Activated CD4-positive, alpha-beta T cell treated with anti-CD3 and anti-CD28 coated beads, Interleukin-2, amount 50 U/mL, for 48 hours (primary cell): ENCODE measurements at places on chromosomes 16 and 17.

GRCh38 chr17:59492091-59492451, 73.3 kb upstream of the DHX40 start:
- no peak for DNase-seq

DNA sequence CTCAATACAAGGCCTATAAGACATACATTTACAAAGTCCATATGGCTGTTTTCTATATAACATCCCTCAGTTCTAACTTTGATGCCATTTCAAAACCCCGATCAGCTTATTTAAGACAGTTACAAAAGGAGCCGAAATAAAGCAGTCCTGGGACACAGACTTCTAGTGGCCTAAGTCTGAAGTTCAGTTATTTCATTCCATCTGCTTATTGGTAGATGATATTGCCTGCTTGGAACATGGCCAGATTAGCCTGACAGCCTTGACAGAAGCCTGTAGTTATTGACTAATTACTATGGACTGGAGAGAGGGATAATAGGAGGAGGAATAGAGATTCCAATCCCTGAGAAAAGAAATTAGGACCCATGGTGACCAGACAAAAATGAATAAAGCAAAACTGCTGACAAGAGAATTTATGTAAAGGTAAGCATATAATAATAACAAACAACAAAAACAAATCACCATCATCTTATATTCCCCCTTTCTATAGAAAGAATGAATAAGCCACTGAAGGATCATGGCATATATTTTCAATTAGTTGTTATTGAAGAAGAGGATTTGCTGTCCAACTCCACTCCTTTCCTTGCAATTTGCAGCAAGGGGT, 206.3 kb upstream of the TOM1L1 start:
- no peak for DNase-seq

DNA sequence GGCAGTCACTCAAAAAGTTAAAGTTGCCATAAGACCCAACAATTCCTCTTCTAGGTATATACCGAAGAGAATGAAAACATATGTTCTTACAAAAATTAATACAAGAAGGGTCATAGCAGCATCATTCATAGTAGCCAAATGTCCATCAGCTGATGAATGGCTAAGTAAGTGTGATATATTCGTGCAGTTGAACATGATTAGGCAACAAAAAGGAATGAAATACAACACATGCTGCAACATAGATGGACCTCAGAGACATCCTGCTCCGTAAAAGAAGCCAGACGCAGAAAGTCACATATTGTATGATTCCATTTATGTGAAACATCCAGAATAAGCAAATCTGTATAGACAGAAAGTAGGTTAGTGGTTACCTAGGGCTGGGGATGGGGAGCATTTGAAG, 229.4 kb upstream of the CACNG5 start:
- DNase-seq, result no peak

- no peak for DNase-seq
Observed at GRCh38 chr17:33640629-33641028, 347.5 kb upstream of the ASIC2 start.

DNA sequence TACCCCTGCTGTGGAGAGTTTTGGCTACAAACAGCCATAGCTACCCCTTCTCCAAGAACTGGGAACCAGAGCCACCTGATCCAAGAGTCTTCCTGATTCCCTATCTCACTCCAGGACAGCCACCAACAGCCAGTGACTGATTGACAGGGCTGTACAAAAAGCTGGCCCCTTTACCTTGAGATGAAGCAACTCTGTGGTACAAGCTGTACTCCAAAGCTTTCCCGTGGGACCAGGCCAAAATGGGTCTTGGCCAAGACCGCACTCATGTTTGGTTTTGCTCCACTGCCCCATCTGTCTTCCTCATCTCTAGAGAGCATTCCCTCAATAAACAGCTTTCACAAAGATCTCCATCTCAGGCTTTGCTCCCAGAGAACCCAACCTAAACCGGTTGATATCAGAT, 43.6 kb downstream of the RNF157 start:
- no peak for DNase-seq

- DNase-seq, result no peak
Observed at GRCh38 chr17:2238432-2239169, 65.0 kb downstream of the SMG6 start.

DNA sequence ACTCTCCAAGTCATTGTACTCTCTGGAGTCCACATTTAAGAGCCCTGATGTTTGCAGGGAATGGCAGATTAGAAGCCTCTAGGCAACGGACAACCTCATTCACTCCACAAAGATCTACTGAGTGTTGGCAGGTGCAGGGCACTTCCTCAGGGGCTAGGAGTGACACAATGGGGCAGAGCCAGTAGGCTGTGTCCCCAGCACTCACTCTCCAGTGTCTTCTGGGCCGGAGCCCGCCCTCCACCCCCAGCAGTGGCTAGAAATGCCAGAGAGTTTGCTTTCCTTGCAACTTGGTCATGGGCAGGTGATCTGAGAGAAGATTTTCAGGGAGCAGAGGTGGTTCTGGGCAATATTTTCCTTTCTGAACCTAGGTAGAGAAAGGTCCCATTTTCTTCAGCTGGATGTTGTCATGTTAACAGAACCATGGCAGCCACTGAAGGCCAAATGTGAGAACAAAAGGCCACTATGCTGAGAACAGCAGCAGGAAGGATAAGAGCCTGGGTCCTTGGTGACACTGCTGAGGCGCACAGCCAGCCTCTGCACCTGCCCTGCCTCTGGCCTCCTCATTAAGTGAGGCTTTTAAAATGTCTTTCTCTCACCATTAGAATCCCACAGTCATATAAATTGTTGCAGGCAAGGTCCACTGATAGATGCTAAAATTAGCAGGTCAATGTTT, 96.2 kb downstream of the USP31 start:
- no peak for DNase-seq

- no peak for DNase-seq
Observed at GRCh38 chr17:10735251-10735650, 5.4 kb upstream of the TMEM220 start.

DNA sequence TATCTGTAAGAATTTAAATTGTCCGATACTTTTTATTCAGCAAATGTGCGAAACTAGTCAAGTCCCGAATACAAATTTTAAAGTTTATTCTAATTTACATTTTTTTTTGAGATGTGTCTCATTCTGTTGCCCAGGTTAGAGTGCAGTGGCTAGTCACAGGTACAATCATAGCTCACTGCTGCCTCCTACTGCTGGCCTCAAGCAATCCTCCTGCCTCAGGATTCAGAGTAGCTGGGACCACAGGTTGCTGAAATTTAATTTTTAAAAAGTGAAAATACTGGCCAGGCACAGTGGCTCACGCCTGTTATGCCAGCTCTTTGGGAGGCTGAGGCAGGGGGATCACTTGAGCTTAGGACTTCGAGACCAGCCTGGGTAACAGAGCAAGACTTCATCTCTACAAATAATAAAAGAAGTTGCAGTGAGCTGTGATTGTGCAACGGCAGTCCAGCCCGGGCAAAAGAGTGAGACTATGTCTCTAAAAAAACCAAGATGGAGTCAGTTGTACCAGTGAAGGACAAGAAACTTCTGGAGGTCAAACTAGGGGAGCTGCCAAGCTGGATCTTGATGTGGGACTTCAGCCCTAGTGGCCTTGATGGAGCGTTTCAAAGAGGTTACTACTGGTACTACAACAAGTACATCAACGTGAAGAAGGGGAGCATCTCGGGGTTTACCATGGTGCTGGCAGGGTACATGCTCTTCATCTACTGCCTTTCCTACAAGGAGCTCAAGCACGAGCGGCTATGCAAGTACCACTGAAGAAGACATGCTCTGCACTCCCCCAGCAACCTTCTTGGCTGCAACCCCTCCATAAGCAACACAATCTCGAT, 5.6 kb downstream of the POLG2 start:
- peak; percentile 56 for DNase-seq

- no peak for DNase-seq
Observed at GRCh38 chr17:77437017-77437416, 296.2 kb downstream of the SEC14L1 start.

GRCh38 chr16:4667203-4667963, 26.0 kb upstream of the NUDT16L1 start:
- DNase-seq, result no peak

DNA sequence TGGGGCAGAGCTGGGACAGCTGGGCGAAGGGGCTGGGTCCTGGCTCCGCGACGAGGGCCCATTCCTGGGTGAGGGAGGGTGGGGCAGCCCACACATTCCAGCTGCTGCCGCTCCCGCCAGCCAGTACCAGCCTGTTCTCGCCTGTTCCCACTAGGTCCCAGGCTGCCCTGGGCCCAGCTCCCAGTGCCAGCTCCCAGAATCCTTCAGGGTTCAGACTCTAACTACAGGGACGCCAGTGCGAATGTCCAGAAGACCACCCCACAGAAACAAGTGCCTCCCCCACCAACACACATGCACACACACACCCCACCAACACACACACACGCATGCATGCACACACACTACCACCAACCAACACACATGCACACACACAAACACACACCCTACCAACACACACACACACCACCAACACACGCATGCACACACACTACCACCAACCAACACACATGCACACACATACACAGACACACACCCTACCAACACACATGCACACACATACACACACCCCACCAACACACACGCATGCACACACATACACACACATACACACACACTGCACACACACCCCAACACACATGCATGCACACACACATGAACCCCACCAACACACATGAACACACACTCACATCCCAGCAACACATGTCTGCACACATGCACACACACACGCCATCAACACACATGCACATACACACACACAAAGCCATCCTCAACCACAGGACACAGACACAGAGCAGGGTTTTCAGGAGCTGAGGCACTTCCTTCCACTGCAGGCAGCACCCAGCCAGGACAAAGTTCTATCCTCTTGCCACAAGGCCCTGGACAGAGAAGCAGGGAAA, 27.5 kb upstream of the KRT17 start:
- DNase-seq, result no peak

DNA sequence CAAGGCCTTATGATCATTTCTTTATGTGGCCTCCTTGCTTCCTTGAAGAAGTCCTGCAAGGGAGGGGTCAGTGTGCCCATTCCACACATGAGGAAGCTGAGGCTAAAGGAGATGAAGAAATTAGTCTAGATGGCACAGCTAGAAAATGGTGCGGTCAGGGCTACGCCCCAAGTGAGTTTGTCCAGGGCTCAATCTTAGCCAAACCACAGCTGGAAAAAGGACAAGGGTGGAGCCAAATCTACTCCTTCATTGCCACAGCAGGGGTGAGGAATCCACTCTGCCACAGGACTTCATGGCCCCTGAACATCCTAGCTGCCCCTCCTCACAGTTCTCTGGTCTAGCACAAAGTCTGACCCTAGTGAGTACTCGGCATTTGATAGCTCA, 16.2 kb downstream of the BEAN1 start:
- no peak for DNase-seq

GRCh38 chr17:17237026-17237799, at the start of gene FLCN:
FLCN (minus strand) TSS chr17:17237168; CDS start chr17:17228137, 9,031 bp downstream.
- peak; percentile 92 for DNase-seq

GRCh38 chr17:31588512-31588911, 197.0 kb downstream of the RAB11FIP4 start:
- no peak for DNase-seq

GRCh38 chr17:7336240-7337175, at the start of gene ACAP1:
ACAP1 (plus strand) TSS chr17:7336529; CDS start chr17:7336735, 206 bp downstream.
- peak; percentile 95 for DNase-seq

DNA sequence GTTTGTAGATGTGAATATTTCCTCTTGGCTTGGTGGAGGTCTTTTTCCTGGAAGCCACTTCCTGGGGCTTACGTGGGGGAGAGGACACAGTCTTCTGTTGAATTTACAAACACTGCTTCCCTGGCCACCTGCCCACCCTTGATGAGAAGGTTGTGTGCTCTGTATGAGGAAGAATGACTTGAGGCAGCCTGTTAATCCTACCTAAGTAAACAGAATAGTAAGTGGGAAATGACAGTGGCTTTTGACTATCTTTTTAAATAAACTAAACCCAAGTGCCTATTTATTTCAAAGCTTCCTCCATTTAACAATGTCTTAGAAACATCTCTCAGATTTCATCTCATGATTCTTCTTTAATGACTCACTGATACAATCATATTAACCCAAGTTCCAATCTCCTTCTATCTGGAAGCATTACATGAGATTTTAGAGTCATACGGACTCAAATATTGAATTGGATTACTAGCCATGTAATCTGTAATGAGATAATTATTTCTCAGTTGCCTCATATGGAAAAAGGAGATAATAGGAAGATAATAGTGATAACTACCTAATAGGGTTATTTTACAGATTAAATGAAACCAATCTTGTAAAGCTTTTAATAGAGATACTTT, 96.6 kb upstream of the SMIM36 start:
- no peak for DNase-seq

- DNase-seq, result no peak
Observed at GRCh38 chr16:66662445-66663194, 33.9 kb downstream of the CMTM4 start.

- DNase-seq, result peak; percentile 64
Observed at GRCh38 chr17:43907998-43908721, 824 bp upstream of the MPP2 start.

- no peak for DNase-seq
Observed at GRCh38 chr17:1992541-1992940, 32.6 kb downstream of the RTN4RL1 start.

GRCh38 chr17:65446838-65447526, 114.5 kb downstream of the AXIN2 start:
- no peak for DNase-seq

DNA sequence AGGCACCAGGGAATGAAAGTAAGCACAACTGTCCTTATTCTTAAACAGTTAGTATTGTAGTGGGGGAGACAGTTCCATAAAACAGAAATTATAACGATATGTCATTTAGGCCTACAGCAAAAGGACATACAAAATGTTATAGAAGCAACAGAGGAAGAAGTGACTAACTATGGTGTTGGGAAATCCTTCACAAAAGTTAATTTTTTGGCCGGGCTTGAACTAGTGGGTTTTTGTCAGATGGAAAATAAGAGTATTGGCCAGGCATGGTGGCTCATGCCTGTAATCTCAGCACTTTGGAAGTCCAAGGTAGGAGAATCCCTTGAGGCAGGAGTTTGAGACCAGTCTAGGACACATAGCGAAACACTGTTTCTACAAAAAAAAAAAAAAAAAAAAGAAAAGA, 127.8 kb downstream of the SSH2 start:
- DNase-seq, result no peak

GRCh38 chr16:67805718-67806427, 487 bp downstream of the RANBP10 start:
- peak; percentile 11 for DNase-seq

GRCh38 chr16:78209951-78210661, 110.7 kb downstream of the WWOX start:
- DNase-seq, result no peak

- peak; percentile 99 for DNase-seq
Observed at GRCh38 chr17:60392042-60392844, at the start of gene USP32. USP32 (minus strand) TSS chr17:60392133; CDS start chr17:60391939, 194 bp downstream.

DNA sequence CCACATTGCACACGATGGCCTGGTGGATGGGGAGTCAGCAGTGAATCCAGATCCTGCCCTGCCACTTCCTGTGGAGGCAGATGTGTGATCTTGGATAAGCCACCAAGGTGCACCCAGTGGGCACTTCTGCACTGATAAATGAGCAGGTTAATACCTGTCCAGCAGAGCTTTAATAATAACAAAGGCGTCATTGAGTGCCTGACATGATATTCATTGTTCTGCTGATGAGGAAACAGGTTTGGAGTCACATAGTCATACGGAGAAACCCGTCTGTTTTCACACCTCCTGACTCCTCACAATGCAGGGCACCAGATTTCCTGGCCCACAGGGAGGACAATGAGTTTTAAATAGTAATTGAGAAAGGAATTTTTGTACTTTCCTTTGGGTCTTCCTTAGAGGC, 324.6 kb upstream of the CDH5 start:
- DNase-seq, result no peak

- DNase-seq, result no peak
Observed at GRCh38 chr16:52964290-52964689, 88.4 kb downstream of the CHD9NB start.
